Foreskin melanocyte (primary cell): ENCODE measurements at places on chromosomes 2 and 18.

GRCh38 chr2:70613521-70613920, 59.9 kb upstream of the TGFA start:
- DNase-seq = no peak

- peak; percentile 52 for DNase-seq
Observed at GRCh38 chr2:235116885-235117492, 165.2 kb downstream of the SH3BP4 start.

DNA sequence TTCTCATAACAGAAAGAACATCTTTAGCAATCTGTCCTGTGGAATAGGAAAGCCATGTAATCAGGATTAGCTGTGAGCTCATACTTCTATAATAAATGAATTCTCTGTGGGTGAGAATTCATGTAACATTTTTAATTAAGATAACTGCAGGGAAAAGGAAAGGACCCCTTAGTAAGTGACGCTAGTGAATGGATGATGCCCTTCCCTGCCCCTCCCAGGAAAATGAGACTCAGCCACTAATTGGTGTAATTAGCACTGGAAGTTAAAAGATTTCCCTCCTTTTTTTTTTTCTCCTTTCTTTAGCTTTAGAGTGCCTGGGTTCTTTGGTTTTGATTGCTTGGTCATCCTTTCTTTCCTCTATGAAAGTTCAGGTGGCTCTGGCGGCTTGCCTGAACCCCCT, 90.3 kb downstream of the VWA3B start:
- no peak for DNase-seq

DNA sequence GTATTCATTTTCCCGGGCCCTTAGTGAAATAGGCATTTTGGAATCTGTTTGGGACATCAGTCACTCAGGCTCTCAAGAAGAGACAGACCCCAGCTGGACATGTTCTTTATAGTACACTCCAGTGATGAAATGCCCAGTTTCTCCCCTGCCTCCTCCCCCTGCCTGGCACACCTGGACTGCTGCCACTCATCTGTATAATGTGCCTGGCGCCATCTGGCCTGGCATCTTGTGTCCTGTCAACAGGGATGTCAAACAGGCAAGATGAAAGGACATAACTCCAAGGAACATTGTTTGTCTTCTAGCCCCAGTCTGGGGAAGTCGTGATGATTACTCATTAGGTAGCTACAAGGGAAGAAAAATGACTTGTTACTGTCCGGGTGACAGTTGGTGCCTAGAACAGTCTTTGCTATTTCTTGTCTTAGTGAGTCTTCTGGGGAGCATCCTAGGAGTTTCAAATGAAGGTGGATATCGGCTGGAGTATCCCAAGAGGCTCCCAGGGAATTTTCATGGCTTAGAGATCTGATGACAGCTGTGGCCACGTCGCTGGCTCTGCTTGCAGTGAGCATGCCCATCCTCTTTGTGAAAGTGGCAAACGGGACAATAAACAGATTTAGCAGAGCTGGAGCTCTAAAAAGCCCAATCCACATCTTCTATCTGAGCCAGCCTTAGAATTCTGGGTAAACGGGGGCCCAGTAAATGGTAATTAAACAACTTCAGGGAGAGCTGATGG, 153.6 kb downstream of the ALK start:
- DNase-seq = no peak

GRCh38 chr2:98012561-98012991, 16.8 kb upstream of the TMEM131 start:
- no peak for DNase-seq

- DNase-seq = no peak
Observed at GRCh38 chr2:127662937-127663565, 12.3 kb downstream of the LIMS2 start.

GRCh38 chr2:165401285-165401852, 68.1 kb upstream of the CSRNP3 start:
- peak; percentile 52 for DNase-seq

DNA sequence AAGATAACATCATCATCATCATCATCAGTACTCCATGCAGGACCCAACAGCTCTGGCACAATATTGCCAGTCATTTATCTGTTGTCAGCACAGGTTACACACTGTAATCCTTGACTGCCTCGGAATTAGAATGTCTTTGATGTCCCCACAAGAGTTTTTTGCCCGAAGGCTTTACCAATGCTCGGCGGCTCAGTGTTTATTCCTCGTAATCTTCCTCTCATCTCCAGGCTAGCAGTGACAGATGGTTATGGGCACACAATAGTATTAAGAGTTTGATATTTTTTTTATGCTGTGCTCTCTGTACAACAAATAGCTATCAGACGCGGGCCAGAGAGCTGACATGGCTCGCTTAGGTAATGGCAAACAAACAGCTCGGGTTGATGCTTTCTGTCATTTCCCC, 515.2 kb downstream of the ZEB2 start:
- DNase-seq = no peak
